Esophagus mucosa (tissue), 1 donor: ENCODE measurements at places on chromosomes 5 and 9. TPM values are rescaled to one million over a fixed set of nuclear protein-coding genes. Genes with fewer than 3 reads are reported as not detected.

DNA sequence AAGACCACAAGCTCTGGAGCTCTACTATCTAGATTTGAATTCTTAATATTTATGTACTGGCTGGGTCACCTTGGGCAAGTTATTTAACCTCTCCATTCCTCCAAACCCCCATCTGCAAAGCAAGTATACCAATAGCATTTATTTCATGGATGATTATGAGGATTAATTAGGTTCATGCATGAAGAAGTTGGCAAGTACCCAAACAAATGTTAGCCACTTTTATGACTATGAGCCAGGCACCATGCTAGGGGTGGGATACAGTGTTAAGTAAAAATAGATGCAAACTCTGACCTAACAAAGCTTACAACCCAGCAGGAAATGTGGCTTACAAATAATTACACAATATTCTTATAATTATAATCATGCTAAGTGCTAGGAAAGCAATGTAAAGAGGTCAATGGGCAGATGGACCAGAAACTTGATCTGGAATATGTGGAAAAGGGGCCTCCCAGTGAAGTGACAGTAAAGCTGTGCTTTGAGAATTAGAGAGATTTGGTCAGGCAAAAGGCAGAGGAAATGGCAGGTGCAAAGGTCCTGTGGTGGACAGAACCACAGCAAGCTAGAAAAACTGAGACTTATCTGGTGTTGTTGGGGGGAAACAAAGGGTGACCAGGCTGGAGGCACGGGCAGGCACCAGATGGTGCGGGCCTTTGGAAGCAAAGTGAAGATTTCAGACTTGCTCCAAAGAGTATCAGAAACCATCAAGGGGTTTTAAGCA, 525.2 kb upstream of the TRPC7 start:
- ATAC-seq: no peak

GRCh38 chr5:171310819-171311321, 1.8 kb downstream of the TLX3 start:
- no peak for ATAC-seq

DNA sequence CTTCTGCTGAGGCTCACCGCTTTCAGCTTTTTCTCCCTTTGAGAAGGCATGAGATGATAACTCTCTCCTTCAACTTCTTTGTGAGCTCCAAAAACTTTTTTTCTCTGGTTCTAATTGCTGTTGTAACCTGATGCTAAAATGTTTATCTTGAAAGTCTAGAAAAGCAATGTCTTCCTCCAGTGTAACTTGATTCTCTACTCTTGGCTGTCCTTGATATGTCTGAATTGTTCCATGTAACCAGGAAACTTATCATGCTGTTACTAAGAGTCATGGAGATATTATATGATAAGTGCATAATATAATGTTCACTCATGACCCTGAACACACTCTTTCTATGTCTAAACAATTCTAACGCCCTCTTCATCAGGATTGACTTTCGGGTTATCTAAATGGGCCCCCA, 128.0 kb upstream of the ABCA1 start:
- ATAC-seq: no peak

DNA sequence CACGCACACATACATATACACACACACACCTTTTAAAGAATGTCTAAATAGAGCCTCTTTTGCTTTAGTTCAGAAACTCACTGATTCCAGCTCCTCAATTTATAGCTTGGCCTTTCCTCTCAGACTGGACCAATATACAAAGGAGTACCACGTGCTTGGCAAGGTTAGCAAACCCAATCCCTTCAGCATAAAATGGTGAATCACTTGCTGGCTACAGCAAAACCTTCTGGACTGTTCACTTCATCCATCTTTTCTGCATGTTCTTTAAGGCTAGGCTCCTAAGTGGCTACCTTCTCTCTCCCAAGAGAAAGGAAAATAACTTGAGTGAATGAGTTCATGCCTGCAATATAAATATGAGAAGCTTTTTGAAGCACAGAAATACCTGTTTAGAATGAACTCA, 109.7 kb downstream of the LPAR1 start:
- ATAC-seq: no peak

DNA sequence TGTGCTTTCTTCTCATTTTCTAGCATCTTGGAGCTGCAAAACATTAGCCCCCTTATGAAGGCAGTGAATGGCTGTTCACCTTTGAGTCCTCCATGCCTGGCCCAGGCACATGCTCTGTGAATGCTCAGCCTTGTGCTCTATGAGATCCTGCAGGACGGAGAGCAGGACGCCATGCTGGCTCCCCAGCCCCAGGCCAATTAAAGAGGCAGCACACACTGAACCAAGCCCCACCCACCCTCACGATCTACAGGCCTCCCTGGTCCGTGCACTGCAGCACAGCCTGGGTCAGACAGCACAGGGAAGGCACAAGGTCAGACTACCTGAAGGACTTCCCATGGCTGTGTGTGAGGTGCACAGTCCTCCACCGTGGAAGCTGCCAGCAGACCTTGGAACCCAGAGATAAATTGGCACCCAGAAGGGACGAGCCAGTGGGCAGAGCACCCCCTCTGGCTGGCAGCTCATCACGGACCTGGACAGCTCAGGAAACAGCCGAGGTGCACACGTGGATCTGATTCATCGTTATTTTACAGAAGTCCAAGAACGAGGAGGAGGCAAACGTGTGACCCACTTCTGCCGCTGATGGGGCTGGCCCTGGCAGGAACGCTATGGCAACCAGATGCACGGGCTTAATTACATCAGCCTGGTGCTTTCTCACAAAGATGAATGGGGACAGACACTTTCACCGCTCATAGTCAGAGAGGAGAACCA, 59.5 kb downstream of the OLFM1 start:
- no peak for ATAC-seq

DNA sequence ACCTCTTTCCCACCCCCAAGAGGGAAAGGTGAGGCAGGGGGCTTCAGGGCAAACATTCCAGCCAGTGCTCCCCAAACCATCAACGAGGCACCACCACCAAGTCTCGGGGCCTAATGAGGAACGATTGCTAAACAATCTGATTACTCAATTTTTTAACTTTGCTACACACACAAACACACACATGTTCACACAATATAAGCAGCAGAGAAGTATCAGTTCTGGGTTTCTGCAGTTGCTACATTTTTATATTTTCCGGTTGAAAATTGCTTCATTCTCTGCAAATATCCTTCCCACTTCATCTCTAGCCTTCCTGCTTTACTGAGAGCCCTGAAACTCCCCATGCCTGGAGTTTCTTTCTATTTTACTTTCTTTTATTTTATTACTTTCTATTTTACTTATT, 60.2 kb downstream of the FEM1C start:
- no peak for ATAC-seq

DNA sequence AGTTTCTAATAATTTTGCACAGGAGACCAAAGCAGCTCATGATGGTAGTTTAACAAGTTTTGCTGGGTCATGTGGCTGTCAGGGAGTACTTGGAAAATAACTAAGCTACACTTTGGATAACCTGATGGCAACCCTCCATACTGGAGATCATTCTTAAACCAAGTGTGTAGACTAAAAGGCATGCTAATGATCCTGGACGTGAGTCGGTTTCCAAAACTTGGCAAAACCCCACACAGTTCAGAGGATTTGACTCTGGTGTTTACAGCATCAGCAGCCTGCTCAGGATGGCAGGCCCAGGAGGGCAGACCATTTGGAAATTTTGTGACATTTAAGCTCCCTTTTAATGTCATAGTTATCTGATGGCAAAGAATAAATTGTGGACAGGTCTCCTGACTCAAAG, 196.5 kb upstream of the EFNA5 start:
- no peak for ATAC-seq

The CHSY3 gene
- 0.28 TPM for total RNA-seq

The OR1L8 gene
- not detected for total RNA-seq

The SPAG8 gene
- total RNA-seq: 0.20 TPM
